ENCODE measurements at places on chromosomes 6 and 20.
A peak's percentile ranks its signal among the peaks of the same experiment; 100 is the strongest.

DNA sequence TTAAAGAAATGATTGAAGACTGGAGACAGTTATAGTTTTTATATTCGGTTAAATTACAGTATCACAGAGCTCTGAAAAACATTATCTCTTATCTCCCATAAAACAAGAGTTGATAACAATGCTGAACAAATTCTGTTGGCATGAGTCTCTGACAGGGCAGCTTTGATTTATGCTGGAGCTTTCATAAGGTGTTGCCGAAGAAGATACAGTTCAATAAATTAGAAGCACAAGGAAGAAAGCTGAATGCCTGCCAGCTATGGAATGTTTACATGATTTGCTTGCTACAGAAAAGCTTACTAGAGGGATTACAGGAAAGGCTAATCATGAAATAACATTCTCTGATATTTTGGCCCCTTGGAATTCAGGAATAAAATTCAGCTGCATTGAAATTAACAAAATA, 431.9 kb upstream of the GJE1 start:
- DNase-seq: no peak

DNA sequence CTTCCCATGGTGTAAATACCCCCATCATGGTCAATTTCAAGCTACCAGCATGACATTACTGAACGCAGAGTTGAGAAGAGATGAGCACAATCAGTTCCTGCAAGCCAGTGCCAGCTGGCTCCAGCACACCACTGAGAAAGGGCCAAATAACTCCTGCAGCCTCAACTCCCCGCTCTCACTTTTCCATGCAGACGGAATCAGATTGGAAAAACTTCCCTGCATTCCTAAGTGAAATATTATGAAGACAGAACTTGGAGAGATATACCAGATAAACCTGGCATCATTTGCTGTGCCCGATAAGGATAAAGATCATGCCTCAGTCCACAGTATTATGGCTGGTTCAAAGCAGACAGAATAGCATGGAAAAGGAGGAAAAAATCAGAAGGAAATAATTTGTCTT, 56.7 kb downstream of the FILIP1 start:
- DNase-seq: no peak

GRCh38 chr20:23666189-23666588, 22.6 kb downstream of the CST4 start:
- no peak for DNase-seq

GRCh38 chr6:100171533-100172321, 177.7 kb upstream of the MCHR2 start:
- no peak for DNase-seq

- DNase-seq: no peak
Observed at GRCh38 chr6:100803264-100804045, 77.7 kb downstream of the ASCC3 start.

DNA sequence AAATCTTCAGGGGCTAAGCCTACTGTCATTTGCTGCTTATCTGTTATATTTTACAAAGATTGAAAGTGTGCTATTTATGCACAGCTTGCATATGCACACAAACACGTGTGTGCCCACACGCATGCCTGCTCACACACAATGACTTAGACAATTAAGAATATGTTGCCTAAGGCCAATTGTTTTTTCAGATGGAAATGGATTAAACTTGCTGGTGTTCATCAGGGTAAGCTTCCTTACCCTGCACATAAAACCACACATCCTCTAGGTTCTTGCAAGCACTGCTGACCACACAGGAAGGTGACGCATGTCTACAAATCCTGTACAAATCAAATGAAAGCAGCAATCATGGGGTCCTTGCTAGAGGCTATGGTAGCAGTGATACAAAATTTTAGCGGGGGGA, 58.4 kb downstream of the GJA10 start:
- no peak for DNase-seq

DNA sequence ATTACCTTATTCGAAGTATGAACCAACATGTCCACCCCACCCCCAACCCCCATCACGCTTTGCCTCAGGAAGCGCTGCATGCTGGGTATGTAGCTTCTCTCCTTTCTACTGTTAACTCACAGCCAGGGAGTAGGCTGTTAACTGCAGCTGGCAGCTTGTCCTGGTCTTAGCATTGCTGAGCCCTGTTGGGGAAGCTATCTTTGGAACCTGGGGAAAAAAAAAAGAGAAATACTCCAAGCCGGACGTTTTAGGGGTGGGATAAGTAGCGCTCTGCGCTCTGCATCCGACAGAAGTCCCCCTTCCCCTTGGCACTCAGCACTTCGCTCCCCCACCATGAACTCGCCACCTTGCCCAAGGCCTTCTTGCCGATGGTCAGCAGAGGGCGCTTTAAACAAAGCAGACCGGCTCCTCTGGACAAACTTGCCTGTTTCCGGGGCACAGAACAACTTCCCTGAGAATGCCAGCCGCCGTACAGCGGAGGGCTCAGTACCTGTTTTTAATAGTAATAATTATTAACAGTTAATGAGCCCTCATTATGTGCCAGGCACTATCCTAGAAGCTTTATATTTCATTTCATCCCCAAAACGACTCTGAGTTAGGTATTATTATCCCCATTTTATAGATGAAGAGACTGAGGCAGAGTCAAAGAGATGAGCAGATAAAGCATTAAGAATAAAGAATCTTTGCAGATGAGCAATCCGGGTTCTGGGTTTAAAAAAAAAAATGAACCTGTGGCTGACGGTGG, 35.2 kb upstream of the MDFI start:
- DNase-seq: peak; percentile 84

GRCh38 chr6:153092082-153093013, 38.7 kb downstream of the RGS17 start:
- no peak for DNase-seq

DNA sequence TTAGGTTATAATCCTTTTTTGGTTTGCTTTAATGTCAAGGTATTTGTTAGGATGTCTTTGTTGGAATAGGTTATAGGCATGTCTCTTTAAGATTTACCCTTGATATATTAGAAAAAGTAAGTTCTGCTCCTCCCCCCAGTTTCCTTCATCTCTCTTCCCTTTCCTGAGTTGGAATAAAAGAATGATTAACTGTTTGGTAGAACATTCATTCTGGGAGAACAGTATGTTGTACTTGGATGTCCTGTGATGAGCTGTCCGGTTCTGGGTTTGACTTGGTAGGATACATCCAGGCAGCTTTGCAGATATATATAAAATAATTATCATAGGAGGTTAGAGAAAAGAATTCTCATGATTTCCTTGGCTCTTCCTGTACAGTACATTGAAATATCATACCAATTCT, 199.6 kb upstream of the RREB1 start:
- no peak for DNase-seq

DNA sequence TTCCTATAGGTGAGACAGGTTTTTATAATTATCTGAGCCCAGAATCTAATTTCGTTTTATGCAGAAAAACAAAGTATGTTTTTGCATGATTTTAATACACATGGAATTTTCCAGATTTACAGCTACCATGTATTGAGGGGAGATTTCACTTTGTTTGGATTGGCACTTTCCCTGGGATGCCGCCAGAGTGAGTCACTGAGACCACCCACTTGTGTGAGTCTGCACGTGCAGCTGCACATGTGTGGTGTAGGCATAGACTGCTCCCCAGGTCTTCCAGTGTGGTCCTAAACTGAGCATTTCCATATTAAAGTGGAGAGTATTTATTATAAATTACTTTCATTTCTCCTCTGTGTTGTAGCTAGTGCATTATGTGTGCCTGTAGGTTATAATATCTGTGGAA, 186.8 kb downstream of the UBE3D start:
- DNase-seq: no peak

DNA sequence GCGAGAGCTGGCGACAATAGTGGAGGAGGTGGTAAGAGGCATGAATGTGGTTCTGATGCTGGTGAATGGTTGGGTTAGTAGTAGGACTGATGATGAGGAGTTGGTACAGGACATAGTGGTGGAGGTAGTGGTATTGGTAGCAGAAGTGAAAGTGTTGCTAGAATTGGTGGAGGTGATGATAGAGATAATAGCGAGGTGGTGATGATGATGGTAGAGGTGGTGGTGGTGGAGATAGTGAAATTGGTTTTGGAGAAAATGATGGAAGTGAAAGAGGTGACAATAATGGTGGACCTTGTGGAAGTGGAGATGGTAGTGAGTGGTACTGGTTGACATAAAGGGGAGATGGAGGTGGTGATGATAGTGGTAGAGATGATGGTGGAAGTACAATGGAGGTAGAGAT, 360.2 kb upstream of the JAG1 start:
- no peak for DNase-seq

DNA sequence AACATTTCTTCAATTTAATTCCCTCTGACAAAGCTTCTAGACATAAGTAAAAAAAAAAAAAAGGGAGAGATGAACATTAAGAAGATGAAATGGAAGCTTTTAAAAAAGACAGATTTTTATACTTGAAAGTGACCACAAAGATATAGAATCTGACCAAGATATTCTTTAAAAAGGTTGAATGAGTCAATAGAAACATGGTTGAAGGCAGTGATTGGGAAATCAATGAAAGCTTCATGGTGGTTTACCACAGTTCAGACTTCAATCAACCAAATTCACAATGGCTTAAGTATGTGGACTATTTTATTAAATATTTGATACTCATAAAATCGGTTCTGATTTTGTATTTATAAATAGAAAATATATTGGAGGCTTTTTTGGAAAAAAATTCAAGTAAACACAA, 248.4 kb upstream of the HSF2 start:
- no peak for DNase-seq

DNA sequence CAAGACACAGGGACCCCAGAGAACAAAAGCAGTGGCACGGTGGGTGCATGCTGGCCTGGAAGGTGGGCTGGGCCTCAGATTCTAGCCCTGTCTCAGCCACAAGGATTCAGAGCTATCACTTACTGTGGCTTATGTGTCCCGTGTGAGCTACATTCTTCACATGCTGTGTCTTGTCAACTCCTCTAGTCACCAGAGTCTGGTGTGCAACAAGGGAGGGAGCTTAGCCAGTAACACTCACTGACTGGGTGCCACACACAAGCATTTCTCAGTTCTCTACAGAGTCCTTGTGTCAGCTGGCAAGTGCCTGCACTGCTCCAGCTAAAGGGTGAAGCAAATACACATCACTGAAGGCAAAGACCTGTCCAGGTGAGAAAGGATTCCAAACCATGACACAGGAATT, 186.9 kb upstream of the CDYL start:
- DNase-seq: no peak

DNA sequence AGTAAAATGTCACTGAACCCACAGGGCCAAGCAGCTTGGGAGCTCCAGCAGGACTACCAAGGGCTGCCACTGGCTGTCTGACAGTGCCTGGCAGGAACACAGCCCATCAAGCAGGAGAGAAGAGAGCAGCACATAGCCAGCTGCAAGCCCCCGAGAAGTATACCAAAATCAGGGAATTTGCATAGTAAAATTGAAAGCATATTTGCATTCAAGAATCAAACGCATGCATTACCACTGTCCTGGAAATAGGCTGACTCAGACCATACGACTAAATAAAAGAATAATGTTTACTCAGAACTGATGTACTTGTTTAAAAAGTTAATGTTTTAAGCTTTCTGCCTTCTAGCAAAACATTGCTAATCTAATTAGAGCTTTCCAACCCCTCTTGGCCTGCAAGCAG, 298.1 kb downstream of the TFAP2B start:
- no peak for DNase-seq

GRCh38 chr6:14129575-14129974, 12.0 kb downstream of the CD83 start:
- peak; percentile 27 for DNase-seq

GRCh38 chr6:63492476-63492875, 79.8 kb upstream of the LOC128125822 start:
- no peak for DNase-seq

- DNase-seq: no peak
Observed at GRCh38 chr6:28251661-28252008, 434 bp downstream of the ZKSCAN4 start.

- DNase-seq: no peak
Observed at GRCh38 chr20:16611817-16612216, 38.6 kb upstream of the KIF16B start.

GRCh38 chr6:130183271-130184222, 39.2 kb downstream of the SAMD3 start:
- DNase-seq: no peak

- DNase-seq: no peak
Observed at GRCh38 chr20:16007962-16008361, 565.3 kb downstream of the KIF16B start.

GRCh38 chr20:22394583-22394982, 189.8 kb downstream of the FOXA2 start:
- no peak for DNase-seq

DNA sequence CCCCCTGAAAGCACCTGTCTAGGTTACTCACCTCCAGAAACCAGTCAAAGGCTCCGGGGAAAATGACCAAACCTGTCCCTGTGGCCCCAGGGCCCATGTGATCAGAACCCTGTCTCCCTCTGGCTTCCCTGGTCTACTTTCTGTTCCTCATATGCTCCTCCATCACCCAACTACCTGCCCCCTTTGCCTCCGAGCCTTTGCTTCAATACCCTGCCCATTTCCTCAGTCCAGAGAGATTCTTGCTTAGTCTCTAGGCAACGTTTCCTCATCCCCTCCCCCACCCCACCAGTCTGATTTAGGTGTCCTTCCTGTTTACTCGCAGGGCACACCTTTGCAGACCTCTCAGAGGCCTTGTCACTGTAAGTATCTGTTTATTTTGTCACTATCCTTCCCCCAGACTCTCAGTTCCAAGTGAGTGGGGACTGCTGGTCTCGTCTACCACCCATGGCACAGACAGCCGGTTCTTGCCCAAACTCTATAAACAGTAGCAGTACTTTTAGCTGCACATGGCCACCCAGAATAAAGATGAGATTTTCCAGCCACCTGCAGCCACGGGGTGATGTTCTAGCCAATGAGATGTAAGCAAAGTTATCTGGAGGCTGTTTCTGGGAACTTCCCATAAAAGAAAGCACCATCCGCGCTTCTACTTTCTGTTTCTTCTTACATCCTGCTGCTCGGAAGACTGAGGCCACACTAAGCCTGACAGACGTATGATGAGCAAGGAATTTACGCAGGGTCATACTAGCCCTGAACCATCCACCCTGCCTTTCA, 13.3 kb downstream of the ELOVL5 start:
- no peak for DNase-seq

- DNase-seq: no peak
Observed at GRCh38 chr6:131205481-131206244, 70.4 kb downstream of the AKAP7 start.

- DNase-seq: no peak
Observed at GRCh38 chr6:108755257-108756240, 92.7 kb upstream of the ARMC2 start.
